ENCODE measurements at places on chromosomes 4 and X.
A peak's percentile ranks its signal among the peaks of the same experiment; 100 is the strongest.

GRCh38 chr4:162322054-162322453 lies 158.3 kb upstream of the FSTL5 start:
- no peak for DNase-seq

DNA sequence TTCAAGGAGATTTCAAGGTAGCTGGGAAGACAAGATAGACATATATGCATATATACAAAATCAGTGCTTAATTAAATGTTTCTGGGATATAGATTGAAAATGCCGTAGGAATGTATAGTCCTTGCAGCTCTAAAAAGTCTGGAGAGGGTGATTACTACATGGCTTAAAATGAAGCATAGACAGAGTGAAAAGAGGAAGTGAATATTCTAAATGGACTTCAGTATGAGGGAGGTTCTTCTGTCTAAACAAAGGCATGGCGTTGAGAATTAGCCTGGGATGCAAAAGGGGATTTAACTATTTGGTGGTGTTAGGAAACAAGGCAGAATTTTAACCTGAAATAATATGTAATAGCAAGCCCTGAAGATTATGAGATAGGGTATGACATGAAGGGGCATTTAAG lies 141.5 kb upstream of the FRMPD4 start:
- no peak for DNase-seq

GRCh38 chr4:61182915-61183314 lies 17.2 kb upstream of the ADGRL3 start:
- DNase-seq, result no peak

DNA sequence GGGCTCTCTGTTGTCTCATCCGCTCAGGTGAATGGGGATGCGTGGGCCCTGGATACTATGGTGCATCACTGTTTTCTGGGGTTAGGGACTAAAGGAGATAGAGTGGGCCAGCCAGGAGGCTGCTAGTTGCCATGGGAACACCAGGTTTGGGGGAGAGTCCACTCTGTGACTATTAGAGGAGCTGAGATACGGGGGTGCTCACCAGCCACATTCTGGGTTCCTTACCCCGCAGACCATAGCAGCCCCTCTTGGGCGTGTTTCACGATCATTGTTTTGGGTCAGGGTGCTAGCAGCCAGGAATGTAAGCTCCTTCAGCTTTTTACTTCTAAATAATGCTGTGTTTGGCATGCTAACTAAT lies 4.6 kb downstream of the EFNB1 start:
- DNase-seq, result no peak

- DNase-seq, result no peak
Measured at GRCh38 chrX:101950581-101950980, 18.8 kb upstream of the ZMAT1 start.

GRCh38 chrX:39264023-39264422 lies 462.8 kb downstream of the MID1IP1 start:
- DNase-seq, result no peak

GRCh38 chr4:118703118-118703517 lies 17.9 kb downstream of the METTL14 start:
- DNase-seq, result no peak

DNA sequence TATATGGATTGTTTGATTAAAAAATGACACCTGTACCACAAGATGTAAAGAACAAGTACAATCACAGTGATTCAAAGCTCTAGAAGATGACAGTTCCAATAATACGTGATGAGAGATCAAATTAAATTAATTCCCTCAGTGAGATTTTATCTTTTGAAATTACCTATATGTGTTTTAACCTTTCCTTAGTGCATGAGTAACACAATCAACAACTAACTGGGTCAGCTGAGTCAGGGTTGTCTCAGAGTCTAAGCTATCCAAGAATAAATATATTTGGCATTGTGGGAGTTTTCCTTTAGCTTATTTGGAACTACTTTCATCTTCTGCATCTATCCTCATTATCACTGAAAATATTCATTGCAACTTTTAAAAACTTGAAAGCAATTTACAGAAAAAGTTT lies 162.8 kb downstream of the WDFY3 start:
- DNase-seq, result peak; percentile 2

GRCh38 chrX:101410461-101410860 lies 2.4 kb downstream of the HNRNPH2 start:
- DNase-seq, result no peak

DNA sequence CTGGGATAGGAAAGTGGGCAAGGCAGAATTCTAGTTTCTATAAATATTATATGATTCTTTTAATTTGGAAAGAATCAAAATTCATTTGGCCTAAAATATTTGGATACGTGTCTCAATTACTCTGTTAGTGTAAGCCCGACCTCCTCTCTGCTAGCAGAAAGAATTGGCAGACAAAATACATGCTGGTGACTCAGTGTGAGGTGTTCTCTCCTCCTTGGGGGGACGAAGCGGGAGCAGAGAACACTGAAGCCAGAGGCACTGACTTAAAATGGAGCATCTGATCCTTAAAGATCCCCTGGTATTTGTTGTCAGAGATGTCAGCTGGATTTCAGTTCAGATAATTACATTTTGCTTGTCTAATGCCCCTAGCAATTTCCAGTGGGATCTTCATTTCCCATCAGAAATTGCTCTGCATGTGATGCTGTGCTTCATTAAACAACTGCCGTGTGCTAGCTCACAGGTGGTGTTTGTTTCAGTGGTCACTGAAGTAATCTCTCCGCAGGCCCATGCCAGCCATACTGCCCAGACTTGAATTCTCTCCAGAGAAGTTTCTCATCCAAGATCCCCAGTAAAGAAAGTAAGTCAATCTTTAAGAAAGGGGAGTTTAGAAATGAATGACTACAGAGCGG lies 188.7 kb upstream of the TLL1 start:
- peak; percentile 1 for DNase-seq

DNA sequence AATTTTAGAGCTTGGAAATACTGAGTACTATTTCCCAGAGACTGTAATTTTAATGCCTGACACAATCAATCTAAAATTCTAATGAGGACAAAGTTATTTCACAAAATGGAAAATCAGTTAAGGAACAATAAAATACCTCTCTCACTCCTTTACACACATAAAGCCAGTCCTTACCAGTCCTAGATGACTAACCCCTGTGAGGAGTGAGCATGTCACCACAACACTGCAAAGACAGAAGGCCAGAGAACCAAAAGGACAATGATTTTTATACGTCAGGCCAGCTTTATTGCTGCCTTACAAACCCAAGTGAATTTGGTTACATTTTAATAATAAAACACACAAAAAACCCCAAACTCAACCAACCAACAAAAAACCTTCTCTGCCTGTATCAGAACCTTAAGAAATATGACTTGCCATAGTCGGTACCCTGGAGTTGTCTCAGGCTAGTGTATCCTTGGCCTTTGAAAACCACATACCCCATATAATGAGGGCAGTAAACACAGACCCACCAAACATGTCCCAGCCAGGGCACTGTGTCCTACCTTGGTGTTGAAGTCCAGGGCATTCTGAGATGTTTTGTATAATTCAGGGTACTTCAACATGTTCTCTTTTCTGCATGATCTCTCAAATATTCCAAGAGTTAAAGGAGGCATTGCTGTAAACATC lies 57.6 kb downstream of the SHISA3 start:
- no peak for DNase-seq

DNA sequence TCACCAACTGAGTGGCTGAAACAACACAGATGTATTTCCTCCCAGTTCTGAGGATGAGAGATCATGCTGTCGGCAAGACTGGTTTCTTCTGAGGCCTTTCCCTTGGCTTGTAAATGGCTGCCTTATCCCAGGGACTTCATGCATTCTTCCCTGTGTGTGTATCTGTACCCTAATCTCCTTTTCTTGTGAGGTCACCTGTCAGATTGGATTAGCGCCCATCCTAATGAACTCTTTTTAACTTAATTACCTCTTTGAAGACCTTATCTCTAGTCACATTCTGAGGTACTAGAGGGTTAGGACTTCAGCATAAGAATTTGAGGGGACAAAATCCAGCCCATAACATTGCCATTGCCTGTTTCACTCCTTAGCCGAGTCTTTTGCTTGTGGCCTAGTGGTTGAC lies 59.5 kb upstream of the TMEM150C start:
- no peak for DNase-seq

- no peak for DNase-seq
Measured at GRCh38 chrX:108072746-108073145, 18.6 kb downstream of the PSMD10 start.

DNA sequence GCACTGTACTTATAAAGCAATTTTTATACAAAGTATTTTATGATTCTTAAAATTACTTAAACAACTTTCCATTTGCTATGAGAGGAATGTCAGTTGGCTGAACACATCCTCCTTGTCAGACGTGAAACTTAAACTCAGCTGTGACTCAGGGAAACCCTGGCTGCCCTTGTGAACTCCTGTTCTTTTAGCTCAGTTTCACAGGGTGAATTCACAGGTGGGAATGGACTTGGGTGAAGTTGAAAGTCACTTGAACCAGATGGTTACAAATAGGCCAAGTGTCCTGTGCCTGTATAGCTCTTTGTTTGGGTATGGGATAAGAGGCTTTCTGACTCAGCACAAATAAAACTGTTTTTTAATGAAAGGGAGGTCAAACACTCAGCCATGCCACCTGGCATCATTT lies 67.4 kb upstream of the FAM47B start:
- peak; percentile 74 for DNase-seq

GRCh38 chrX:104659005-104659744 lies 93.2 kb downstream of the IL1RAPL2 start:
- no peak for DNase-seq

DNA sequence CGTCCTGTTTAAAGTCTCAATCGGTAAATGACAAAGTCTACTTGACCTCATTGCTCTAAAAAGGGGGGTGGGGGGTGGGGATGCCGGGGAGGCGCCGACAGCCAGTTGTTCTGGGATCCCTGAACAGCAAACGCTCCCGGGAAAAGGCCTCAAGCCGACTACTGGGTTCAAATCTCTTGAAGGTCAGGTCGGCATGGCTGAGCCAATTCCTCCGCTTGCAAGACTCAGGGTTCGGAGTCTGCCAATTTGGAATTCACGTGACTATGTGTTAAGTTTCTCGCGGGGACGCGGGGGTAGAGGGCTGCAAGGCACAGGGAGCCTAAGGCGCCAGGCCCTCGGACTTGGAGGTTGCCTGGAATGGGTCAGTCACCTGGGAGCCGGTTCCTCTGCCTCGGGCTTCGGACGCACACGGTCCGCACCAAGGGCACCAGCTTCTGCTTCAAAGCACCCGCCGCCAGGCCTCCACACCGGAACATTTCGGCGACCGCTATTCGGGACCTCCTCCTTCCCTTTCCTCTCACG lies 399 bp downstream of the AIFM1 start:
- DNase-seq, result peak; percentile 47

DNA sequence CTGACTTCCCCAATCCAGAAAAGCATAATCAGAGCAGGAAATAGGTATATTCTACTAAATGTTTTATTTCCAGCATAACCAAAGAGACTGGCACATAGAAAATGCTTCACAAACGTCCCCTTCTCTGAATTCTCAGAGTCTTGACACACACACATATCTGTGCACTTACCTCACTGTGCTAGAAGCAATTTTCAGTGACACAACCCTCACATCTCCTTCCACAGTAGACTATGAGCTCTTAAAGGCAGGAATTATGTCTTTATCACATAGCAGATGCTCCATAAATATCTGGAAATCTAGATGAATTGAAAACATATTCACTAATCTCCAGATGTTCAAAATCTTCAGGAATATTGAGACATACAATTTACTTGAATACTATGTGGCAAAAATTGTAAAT lies 5.9 kb downstream of the SOWAHB start:
- peak; percentile 51 for DNase-seq

DNA sequence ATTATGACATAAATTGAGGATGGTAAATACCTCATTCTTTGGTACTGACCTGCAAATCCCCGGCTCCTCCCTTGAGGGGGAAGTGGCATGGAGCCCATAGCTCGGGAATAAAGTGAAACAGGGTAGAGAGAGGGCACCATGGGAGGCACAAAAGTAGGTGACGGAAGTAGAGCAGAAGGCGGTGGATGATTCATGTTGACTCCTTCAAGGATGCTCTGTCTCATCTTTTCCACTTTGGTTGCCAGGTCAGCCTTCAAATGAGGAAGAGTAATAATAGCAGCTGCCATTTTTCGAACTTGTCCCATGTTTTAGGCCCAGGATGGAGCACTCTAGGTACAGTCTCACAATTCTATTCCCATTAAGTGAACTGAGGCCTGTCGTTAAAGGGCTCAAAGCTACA lies 41.4 kb upstream of the PHF8 start:
- no peak for DNase-seq

GRCh38 chr4:47473141-47473750 lies 9.7 kb upstream of the COMMD8 start:
- no peak for DNase-seq

GRCh38 chrX:39736216-39737211 lies 361.2 kb downstream of the BCOR start:
- DNase-seq, result peak; percentile 90

- DNase-seq, result no peak
Measured at GRCh38 chrX:108712886-108713285, 23.5 kb downstream of the IRS4 start.

GRCh38 chr4:2036327-2036726 lies 22.8 kb upstream of the NAT8L start:
- DNase-seq, result no peak

DNA sequence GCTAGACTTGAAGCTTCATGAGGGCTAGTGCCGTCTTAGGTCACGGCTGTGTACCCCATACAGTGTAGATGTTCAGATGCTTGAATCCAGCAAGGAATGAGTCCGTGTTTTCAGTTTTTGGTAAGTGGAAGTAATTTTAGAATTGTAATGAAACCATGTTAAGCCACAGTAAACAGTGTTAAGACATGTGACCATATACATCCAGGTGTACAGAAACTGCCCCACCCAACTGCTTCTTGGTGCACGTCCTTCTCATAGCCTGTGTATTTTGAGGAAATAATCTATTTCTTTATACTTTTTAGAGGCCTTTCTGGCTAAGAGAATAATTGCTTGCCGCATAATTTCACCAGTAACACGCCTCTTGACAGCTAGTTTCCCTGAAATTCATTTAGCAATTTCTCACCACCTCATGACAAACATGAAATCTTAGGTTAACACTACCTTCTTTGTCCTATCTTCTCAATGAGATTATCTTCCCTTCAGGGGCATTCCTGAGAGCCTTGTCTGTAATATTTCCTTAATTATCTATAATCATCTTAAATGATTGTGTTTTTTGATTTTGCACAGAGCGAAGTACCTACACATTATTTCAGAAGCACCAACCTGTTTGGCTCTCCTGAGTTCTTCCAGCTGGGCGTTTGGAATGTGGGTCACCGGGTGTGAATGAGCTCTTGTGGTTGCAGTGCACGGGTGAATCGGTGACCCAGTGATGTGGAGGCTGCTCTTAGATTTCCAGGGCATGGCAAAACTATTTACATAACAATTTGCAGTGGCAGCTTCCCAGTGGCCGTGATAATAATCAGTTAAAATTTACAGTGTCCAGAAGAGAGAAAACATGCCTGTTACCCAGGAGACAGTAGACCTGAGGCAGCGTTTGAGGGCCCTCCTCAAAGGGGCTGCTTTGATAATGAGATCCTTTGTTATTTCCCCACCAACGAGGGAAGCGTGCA lies 50.2 kb upstream of the TADA2B start:
- DNase-seq, result peak; percentile 8

GRCh38 chr4:75848891-75849290 lies 53.4 kb downstream of the PPEF2 start:
- peak; percentile 57 for DNase-seq

Data from AG10803 (cell line).